ENCODE measurements at places on chromosomes 7 and 10. TPM values are rescaled to one million over a fixed set of nuclear protein-coding genes. Genes with fewer than 3 reads are reported as not detected.

Gene YAE1
- total RNA-seq = 24.8 TPM

Gene DDC
- not detected for total RNA-seq

Gene IFIT1B
- total RNA-seq = not detected

Gene GCK
- total RNA-seq = 0.39 TPM

Gene SAP25
- total RNA-seq = 2.8 TPM

Gene UCMA
- not detected for total RNA-seq

Gene ERVW-1
- total RNA-seq = not detected

Gene PAX4
- not detected for total RNA-seq

Gene ACBD7
- total RNA-seq = 0.86 TPM

Gene DNAJC2
- 27.3 TPM for total RNA-seq

Gene MET
- 54.1 TPM for total RNA-seq

Gene GPR26
- total RNA-seq = not detected

Gene GIMAP5
- total RNA-seq = 19.2 TPM

Gene NFE2L3
- total RNA-seq = 6.3 TPM

Gene EMX2
- 46.1 TPM for total RNA-seq

Gene HOXA13
- total RNA-seq = 15.6 TPM

Gene SLC13A1
- total RNA-seq = not detected

Gene CFAP43
- total RNA-seq = 1.9 TPM

Gene ANKRD30A
- not detected for total RNA-seq

Gene ATP5F1C
- total RNA-seq = 273 TPM

Gene EGR2
- total RNA-seq = 5.7 TPM

Gene MYO3A
- 0.70 TPM for total RNA-seq

Gene FAM185A
- 12.8 TPM for total RNA-seq

Gene PROSER2
- total RNA-seq = 21.5 TPM

Gene CEP55
- 0.89 TPM for total RNA-seq

Gene RHBDD2
- 82.7 TPM for total RNA-seq

Gene CALML5
- not detected for total RNA-seq

Gene WDR86
- 4.3 TPM for total RNA-seq

Gene OR6V1
- total RNA-seq = not detected

Gene CC2D2B
- 7.0 TPM for total RNA-seq

Gene TLX1
- total RNA-seq = not detected

Gene CLRN3
- not detected for total RNA-seq

Gene CRYGN
- total RNA-seq = not detected

Gene ITGA8
- 58.6 TPM for total RNA-seq

Gene ZNF398
- total RNA-seq = 25.4 TPM

Gene TPK1
- 12.7 TPM for total RNA-seq

Gene TAC1
- total RNA-seq = 3.0 TPM

Gene SPDYE2B
- total RNA-seq = not detected

Gene PWWP2B
- 46.0 TPM for total RNA-seq

Gene AFAP1L2
- 17.9 TPM for total RNA-seq

Gene ZNF503
- total RNA-seq = 25.2 TPM

Gene STEAP4
- 105 TPM for total RNA-seq

Gene CAV1
- 127 TPM for total RNA-seq

Gene UCN3
- not detected for total RNA-seq

Gene SFTPD
- 0.89 TPM for total RNA-seq

Gene MSMB
- total RNA-seq = not detected

Gene LRRD1
- total RNA-seq = not detected

Gene LRRTM3
- 0.13 TPM for total RNA-seq

Gene RINT1
- 17.2 TPM for total RNA-seq

Gene HOXA10
- 15.3 TPM for total RNA-seq

Gene TRIM50
- total RNA-seq = not detected

Gene CYTH3
- total RNA-seq = 14.9 TPM

Gene CPA2
- not detected for total RNA-seq
